ENCODE measurements at places on chromosomes 2 and 18.

DNA sequence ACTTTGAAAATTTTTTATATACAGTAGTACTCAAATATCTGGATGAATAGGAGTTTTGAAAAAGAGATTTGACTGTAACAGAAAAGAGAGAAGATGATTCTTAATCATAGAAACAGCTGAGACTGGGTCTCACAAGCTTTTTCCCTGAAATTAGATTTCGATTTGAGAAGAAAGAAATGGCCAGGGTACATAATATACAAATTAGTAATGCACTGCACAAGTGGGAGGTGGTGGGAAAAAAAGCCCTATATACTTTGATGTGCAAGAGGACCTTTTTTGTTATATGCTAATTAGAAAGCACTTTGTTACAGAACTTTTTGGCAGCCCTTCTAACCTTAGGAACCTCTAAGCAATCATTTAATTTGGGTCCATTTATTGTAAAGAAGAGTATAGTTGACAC is 62.9 kb downstream of the EML4 start:
- no peak for DNase-seq

DNA sequence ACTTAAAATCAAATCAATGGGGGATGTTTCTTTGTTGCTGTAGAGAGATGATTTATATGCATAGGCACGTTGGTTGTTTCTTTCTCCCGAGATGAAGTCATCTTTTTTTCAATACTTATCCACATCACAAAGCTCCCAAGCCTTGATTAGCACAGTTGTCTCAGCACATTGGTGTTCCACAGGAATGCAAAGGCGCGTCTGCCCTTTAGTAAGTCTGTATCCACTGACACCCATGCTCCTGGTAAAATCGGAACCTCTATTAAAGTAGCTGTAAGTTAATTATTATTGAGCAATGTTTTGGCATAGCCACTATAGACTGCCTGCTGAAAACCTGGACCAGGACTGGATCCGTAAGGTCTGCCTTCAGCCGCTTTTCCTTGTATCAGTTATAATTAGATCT is 77.6 kb upstream of the RBM44 start:
- no peak for DNase-seq

DNA sequence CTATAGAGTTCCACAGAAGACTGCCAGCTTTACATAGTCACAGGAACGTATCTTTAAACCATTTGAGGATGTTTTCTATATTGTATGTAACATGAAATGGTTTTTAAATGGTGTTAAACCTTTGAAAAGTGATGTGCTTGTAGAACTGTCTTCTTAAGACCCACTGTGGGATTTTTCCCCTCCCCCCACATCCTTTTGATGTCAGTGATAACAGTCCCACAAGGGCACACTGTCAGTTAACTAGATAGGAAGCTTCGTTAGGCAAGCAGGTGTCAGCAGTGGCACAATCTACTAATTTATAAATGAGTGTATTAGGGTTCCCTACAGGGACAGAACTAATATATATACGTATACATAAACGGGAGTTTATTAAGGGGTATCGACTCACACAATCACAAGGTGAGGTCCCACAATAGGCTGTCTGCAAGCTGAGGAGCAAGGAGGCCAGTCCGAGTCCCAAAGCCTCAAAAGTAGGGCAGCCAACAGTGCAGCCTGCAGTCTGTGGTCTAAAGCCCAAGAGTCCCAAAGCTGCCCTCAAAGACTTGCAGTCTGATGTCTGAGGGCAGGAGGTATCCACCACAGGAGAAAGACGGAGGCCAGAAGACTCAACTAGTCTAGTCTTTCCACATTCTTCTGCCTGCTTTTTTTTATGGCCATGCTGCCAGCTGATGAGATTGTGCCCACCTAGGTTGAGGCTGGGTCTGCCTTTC is 23.8 kb upstream of the HNRNPLL start:
- no peak for DNase-seq

- no peak for DNase-seq
Observed at GRCh38 chr18:11096839-11097750, 52.3 kb downstream of the PIEZO2 start.

DNA sequence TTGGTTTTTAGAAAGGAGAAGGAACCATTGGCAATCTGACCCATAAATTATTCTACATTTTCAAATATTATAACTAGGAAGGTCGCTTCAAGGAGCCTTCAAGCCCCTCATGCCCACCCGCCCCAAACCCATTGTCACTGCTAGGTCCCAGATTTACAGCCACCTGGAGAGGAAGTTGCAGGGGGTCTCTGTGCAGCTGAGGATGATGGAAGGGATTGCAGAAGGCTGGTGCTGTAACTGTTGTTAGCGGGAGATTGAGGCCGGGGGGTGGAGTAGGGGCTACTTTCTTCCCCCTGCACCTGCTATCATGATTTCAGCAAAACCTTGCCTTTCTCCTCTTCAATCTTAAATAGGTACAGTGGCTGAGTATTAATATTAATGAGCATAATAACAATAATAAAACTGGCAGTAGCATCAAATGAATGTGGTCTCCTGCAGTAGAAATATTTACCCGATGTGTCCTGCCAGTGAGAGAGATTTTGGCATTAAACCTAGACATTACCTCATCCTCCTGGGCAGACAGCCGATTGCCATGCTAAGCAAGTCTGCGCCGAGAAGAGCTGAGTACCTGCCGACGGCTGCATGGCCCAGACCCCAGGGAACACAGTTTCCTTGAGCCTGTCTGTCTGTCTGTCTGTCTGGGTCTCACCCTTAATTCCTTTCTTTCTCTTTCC is 225.4 kb downstream of the FAM210A start:
- DNase-seq: peak; percentile 63

DNA sequence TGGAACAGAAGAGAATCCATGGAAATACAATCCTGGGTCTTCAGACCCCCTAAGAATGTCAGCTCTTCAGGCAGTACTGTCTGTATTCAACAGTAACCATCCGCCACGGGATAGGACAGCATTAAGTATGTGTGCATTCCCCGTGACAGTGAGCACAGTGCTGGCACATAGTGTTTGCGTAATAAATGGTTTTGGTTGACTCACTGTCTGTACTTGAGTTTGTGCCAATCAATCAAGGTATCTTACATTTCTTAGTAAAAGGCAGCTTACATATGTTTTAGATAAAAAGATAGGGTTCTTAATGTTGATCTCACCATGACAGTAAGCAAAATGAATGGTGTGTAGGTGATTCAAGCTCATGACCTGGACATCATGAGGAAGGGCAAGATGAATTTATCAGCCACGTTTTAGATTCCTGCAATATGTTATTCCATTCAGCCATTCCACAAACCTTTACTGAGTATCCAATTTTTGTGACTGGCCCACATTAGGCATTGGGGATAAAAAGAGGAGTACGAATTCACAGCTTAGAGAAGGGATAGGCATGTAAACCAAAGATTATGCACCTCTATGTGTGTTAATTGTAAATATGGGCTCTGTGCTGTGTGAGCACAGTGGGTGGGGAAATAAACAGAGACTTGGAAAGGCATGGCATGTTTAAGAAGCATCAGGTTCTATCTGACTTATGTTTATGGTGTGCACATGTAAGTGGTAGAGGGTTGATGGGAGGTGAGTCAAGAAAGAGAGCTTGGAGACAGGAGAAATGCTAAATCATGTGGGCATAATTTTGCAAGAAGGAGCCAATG is 258.8 kb downstream of the SLC8A1 start:
- DNase-seq: no peak

DNA sequence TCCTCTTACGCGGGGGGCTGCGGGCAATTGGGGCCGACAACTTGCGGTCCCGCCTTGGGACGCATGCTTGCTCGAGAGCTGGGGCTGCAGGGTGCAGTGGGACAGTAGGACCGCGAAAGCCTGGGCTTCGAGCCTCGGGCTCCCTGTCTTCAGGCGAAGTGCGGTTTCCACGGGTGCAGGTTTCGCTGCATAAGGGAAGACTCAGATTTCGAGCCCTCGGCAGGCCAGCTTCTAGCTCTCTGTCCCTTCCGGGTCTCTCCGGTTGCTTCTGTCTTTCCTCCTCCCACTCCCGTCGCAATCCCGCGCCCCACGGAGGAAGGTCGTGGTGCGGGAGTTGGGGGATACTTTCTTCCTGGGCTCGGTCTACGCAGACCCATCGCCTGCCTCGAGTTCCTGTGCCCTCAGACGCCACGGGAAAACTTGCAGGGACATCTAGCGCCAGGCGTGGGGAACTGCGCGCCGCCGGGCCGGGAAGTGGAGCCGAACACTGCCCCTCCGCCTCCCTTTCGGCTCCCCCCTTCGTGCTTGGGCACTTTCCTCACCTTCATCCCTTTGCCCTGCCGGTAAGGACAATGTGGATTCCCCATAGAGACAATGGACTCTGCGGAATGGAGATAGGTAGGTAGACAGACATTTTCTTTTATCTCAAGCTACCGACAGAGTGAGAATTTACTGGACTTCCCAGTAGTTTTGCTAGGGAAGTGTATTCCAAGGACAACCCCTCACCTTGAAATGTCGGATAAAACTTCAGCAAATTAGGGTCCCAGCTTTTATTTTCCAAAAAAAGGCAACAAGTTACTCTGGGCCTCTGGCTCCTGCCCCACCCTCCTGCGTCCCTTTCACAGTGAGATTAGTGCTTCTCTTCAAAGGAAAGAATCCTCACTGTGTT is 4.2 kb upstream of the HOXD13 start:
- DNase-seq: peak; percentile 64

DNA sequence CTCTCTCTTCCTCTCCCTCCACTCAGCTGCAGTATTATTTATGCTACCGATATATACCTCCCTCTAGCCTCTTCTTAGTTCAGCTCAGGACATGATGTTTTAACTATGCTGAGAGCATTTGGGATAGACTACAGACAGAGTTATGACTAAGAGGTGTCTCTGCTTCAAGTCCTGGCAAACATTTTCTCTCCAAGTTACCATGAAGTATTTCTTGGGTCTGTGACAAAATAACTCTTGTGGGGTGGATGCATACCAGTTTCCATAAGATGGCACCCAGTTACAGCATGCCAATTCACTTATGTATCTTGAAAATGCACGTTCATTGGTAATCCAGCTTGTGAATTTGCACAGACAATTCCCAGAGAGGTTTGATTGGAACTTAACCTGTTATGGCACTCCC is 737.6 kb downstream of the SLC4A3 start:
- no peak for DNase-seq

DNA sequence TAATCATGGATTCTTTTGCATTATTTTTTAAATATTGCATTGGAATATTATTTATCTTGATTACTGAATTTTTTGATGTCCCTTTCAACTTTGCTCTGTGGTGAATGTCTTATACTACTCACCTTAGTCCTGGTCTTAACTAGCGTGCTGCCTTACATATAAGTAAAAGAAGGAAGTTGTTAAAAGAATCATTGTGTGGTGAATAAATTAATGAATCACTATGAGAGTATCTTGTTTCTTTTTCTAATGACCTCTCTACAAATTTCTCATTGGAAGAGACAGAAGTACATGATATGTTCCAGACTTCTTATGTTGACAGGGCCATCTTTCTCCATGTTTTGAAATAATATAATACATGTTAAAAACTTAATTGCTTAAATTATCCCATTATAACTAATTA is 432.6 kb upstream of the MMADHC start:
- DNase-seq: no peak

Data from iPS-NIHi11 (cell line).